ENCODE measurements at places on chromosomes 6 and 20. TPM values are rescaled to one million over a fixed set of nuclear protein-coding genes. Genes with fewer than 3 reads are reported as not detected.

BFSP1 gene
- total RNA-seq = 1.7 TPM

SNAP25 gene
- 5.4 TPM for total RNA-seq

PLN gene
- total RNA-seq = 12.3 TPM

FAM217A gene
- total RNA-seq = not detected

DNA sequence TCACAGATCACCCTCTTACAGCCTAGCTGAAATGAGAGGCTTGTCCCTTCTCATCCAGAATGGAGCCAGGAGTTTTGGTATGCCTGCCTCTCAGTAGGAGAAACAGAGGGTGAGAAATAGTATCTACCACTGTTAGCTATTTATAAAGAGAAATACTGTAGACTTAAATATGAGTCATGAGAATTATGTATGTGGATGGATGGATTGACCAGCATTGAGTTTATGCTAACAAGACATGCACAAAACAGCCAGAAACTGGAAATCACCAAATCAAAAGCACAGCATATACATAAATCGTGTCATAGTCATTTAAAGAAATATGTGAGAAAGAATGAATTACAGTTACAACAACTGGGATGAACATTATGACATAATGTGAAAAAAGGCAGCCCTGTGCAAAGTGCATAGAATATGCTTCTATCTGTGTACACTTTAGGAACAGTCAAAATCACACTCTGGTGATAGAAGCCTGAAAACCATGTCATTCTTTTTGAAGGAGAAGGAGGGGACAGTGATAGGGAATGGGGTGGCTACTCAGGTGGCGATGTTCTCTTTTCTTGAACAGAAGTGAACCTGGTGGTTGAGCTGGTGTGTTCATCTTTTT is 79.8 kb upstream of the KIF25 start:
- DNase-seq = no peak

LAMA5 gene
- 315 TPM for total RNA-seq

- DNase-seq = no peak
Observed at GRCh38 chr6:145454006-145454405, 281.3 kb downstream of the EPM2A start.

- DNase-seq = no peak
Observed at GRCh38 chr6:135344526-135344925, 153.0 kb downstream of the AHI1 start.

- no peak for DNase-seq
Observed at GRCh38 chr20:10652660-10653261, 21.0 kb downstream of the JAG1 start.

DNA sequence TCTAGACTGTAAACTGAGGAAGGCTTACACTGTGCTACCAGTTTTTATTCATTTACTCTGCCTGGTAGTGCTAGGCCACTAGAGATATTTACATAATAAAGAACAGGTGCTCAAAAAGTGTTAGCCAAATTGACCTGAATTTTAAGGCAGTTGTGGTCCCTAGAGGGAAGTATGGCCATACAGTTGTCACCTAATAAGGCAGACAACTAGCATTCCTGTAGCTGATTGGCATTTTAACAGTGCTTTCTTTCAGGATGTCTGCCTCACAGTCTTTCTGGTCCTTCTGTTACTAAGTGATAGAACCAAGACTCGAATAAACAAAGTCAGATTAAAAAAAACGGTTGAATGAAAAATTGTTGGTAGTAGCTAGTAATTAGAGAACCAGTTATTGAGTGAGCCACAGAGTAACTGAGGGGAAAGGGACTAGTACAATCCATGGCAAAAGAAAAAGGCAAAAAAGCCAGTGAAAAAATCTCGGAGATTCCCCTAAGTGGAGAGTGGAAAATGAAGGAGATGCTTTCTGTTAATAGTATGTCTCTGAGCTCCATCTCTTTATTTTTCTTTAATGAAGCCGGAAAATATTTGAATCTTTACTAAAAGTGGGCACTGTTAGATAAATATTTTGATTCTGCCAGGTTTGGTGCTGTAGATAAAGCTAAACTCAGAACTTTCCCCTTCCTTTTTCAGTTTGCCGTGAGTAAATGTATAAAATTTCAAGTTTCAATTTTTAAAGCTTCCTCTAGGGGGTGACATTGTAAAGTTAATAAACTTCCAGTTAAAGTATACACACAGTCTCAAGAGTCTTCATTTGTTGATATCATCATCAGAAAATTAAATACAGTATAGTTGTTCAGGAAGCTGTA is 9.1 kb downstream of the VTA1 start:
- peak; percentile 78 for DNase-seq

- DNase-seq = no peak
Observed at GRCh38 chr6:86715676-86716075, 221.7 kb upstream of the HTR1E start.

- DNase-seq = no peak
Observed at GRCh38 chr6:134994431-134994830, 44.5 kb upstream of the ALDH8A1 start.

DNA sequence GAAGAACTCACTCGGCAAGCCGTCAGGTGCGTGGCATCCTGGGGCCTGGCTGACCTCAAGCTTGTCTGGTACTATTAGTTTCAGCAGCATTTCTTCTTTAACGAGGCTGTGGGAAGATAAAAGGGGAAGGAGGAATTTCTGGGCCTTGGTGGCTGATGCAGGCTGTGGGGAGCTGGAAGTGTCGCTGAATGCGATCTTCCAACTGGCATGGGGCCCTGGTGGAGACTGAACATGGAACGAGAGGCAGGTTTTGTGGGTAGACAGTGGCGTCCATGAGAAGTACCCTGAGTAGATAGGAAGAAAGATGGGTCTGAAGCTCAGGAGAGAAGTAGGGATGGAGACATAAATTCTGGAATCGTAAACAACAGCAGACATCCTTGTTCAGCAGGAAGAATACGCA is 23.9 kb downstream of the ERMARD start:
- DNase-seq = no peak

- no peak for DNase-seq
Observed at GRCh38 chr6:25942561-25943147, 12.2 kb upstream of the SLC17A2 start.

DNA sequence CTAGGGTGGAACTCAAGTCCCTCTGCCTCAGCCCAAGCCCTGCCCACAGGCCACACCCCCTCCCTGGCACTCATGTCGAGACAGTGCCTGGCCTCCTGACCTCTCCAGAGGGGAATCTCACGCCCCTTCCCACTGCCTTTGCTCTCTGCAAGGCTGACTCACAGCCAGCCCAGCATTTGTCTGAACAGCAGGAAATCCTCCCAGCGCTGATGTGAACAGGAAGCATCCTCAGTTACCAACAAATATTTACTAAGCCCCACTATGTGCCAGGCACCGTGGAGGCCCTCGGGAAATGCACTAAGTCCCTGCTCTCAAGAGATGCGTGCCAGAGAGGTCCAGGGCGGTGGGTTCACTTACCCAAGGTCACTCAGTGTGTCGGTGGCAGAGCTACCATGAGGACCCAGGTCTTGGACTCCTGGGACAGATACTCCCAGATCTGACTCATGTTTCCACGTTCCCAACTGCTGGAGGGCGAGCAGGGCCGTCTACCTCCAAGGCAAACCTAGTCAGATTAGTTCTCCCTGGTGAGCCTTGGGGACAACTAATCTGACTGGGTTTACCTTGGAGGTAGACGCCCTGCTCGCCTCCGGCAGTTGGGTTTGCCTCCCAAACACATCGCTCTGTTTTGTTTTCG is 7.8 kb downstream of the ADA start:
- DNase-seq = peak; percentile 72

DNA sequence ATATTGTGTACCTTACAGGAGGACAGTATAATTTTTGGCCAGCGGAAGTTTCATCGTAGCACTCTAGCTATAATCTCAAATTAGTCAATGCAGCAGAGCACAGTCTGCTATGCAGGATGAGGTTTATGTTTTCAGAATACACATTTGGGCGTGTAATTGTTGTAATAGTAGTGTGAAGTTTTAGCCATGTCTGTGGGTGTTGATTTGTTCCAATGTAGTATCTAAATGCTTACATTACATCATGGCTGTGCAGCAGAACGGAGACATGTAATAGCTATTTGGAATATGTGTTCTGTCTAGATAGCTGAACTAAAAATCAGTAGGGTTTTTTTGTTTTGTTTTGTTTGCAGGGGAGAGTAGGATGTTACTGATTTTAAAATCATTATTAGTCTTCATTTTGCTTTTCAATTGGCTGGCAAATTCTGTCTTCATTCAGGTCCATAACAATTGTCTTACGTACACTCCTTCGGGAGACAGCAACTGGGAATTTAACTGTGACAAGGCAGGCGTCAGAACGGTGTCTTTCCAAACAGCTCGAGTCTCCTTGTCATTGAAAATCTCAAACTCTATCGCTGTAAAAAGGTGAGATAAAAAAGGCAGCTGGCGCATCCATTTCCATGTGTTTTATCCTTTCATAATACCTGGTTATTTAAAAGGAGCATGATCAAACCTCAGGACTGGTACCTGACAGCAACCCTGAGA is 65.1 kb upstream of the CDH4 start:
- no peak for DNase-seq

DNA sequence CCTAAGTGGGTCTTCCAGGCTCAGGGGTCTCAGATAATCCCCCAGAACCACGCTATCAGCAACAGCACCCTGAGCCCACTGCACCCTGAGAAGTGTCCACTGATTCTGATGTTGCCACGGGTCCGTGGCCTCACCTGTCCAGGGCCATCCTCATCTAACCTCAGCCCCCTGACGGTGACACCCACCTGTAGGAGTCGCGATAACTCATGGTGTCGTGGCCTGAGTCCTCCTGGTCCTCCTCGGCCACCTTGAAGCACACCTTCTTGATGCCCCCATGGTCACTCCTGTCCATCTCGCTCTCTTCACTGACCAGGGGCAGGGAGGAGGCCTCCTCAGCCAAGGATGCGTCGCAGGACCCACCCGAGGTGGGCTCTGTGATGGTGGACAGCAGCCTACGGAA is 182.1 kb downstream of the PREX1 start:
- no peak for DNase-seq

KIAA0408 gene
- total RNA-seq = 73.0 TPM

DNA sequence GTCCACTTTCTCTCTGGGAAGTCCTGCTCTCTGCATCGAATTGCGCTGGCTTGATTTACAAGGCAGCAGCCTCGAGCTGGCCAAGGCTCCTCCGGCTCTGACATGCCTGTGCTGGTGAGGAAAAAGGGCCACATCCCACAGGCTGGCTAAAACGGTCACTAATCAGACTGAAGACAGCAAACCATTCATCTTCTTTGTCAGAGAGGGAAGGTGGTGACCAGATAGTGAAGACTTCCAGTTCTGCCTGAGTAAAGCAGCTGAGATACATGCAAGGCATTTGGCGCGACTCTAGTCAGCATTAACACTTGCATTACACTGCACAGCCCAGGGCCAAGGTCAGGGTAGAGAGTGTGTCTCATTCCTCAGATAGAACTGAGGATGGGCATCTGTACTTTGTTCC is 203.2 kb upstream of the MAP3K7 start:
- no peak for DNase-seq

GRCh38 chr6:56532766-56533551 is 109.7 kb downstream of the DST start:
- DNase-seq = no peak

GRCh38 chr6:51339728-51340127 is 521.1 kb downstream of the TFAP2B start:
- no peak for DNase-seq

LY6G6F gene
- not detected for total RNA-seq

BPIFA3 gene
- total RNA-seq = not detected

DNA sequence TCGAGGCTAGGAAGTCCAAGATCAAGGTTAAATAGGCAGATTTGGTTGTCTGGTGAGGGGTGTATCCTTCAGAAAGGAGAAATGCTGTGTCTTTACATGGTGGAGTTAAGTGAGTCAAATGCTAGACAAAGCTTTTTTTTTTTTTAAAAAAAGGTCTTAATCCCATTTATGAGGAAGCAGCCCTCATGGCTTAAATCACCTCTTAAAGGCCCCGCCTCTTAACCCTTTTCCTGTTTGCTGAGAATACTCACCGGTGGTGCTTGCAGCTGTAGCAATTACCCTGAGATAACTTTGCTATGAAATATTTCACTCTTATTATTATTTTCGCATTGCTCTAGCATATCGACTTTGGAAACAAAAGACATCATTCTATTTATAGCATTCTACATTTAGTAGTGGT is 30.8 kb downstream of the FBXO30 start:
- DNase-seq = no peak

MRAP2 gene
- 4.2 TPM for total RNA-seq

- DNase-seq = no peak
Observed at GRCh38 chr20:55009066-55009465, 533.7 kb downstream of the DOK5 start.

PCSK2 gene
- total RNA-seq = 1.7 TPM

GRCh38 chr20:46520976-46521579 is 7.7 kb upstream of the ZNF334 start:
- DNase-seq = peak; percentile 33

SGK2 gene
- 1.2 TPM for total RNA-seq

DNA sequence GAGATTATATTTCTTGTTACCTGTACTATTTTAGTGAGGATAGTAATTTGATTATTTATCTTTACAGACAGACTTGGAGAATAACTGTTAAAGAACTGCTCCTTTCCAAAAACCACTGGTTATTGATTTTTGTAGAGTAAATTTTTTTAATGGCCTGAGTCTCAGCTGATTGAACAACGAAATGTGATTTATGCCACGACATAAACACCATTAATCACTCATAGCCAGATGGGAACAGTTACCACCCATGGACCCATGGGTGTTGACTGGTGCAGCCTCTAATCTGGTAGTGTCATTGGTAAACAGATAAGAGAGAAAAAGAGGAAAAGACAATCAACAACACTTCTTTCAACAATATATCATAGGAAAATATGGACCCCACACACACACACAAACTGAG is 101.4 kb upstream of the BEND6 start:
- DNase-seq = no peak

DNA sequence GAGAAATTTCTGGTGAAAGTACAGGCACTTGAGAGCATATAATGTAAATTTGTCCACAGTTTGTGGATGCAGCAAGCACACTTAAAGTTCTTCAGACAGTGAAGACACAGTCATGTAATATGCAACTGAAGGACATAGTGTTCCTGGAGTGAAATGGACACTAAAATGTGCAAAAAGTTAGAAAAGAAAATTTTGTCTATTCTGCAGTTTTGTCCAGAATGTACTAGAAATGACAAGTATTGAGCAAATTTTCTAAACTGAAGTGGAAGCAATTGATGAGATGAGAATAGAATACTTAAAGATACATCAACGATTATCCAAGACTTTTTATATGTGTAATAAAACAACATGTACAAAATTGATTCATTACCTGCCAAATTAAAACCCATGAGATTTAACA is 647.0 kb upstream of the IMPG1 start:
- DNase-seq = no peak

AIF1 gene
- 86.0 TPM for total RNA-seq

GRCh38 chr6:164066766-164067165 is 652.2 kb downstream of the QKI start:
- DNase-seq = no peak

BPIFA1 gene
- 59.6 TPM for total RNA-seq

GRCh38 chr6:123210645-123211044 is 214.6 kb downstream of the CLVS2 start:
- DNase-seq = no peak

- DNase-seq = no peak
Observed at GRCh38 chr20:32201296-32201976, 6.1 kb downstream of the PLAGL2 start.
